Bronchial epithelial cell (primary cell): ENCODE measurements at places on chromosomes 5 and 9.
A peak's percentile ranks its signal among the peaks of the same experiment; 100 is the strongest.

GRCh38 chr9:18588002-18588401 lies 114.0 kb downstream of the ADAMTSL1 start:
- no peak for DNase-seq

DNA sequence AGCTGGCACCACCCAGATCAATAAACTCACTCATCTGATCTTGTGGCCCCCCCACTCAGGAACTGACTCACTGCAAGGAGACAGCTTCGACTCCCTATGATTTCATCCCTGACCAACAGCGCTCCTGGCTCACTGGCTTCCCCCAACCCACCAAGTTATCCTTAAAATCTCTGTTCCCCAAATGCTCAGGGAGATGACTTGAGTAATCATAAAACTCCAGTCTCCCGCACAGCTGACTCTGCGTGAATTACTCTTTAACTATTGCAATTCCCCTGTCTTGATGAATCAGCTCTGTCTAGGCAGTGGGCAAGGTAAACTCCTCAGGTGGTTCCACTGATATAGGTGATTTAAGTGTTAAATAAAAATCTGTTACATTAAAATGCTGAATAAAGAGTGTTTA lies 1.9 kb upstream of the TRIM32 start:
- no peak for DNase-seq

DNA sequence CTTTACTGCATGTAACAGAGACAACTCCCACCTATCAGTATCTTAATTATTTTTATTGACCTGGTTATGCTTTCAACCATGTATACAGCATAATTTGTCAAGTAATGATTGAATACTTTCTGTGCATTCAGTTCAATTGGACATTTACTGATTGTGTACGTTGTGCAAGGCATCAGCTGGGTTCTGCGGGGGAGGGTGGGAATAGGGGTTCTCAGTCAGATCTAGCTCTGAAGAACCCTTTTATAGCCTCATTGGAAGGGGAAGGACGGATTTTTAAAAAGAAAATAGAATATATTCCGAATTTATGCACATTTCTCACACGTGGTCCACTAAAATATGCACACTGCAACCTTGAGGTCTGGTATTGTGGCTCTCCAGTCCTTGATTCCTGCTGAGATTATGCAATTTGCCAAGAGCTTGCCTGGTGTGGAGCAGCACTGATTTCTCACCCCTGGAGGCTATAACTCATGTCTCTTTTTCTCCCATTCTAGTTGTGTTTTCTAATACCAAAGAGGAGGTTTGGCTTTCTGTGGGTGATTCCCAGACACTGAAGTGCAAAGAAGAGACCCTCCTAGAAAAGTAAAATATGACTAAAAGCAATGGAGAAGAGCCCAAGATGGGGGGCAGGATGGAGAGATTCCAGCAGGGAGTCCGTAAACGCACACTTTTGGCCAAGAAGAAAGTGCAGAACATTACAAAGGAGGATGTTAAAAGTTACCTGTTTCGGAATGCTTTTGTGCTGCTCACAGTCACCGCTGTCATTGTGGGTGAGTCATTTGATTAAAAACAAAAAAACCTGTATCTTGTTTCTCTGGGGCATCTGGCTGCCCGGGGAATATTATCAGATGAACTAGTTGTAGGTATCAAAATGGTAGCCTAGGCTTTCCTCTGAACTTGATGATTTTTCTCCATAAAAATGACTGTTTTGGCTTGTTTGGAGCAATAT lies 1.7 kb downstream of the SLC1A3 start:
- DNase-seq, result peak; percentile 37

DNA sequence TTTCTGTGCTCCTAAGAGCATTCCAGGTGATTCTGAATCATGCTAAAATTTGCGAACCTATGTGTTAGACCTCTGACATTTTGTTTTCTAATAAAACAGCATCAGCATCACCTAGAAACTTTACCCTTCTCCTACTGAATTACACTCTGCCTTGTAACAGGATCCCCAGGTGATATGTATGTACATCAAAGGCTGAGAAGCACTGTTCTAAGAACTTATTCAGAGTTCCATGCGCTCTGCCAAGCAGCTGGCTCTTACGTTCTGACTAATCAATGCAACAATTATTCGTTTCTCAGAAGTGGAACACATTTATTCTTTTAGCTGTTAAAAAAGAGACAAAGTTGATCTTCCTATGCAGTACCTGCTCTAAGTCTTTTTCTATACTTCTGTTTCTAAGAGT lies 228.6 kb downstream of the SLF1 start:
- DNase-seq, result no peak

- DNase-seq, result peak; percentile 63
Measured at GRCh38 chr5:125604104-125604503, 819.1 kb upstream of the GRAMD2B start.

DNA sequence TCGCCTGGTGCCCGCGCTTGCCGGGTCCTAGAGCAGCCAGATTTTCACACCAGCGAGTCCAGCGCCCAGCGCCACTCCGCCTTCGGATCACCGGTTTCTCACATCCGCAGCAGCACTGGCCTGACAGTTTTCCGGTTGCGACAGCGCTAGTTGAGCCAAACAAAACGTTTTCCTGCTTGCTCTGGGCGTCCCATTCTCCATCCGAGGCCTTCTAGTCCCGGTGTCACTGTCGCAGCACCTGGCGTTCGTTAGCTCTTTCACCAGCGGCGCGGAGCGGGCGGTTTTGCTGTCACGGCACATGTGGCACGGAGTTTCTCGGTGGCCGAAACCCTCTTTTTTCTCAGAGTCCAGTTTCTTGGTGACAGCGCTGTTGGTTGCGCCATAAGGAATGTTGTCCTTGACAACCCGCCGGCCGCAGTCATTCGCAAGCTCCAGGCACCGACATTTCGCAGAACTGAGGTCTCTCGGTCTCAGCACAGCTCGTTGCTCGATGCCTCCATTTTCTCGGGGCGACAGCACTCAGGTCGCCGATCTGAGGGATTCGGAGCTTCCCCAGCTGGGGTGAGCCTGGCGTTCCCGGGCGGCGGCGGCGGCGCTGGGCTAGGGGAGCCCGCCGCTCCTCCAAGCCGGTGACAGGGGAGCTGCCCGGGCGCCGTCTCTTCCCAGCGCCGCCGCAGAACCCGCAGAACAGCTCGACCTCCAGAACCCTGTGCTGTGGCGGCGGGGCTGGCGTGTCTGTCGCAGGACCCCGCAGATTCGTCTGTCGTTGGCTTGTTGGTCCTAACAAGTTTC lies 47.8 kb downstream of the ANXA2R start:
- peak; percentile 53 for DNase-seq

GRCh38 chr5:36885566-36886485 lies 9.3 kb downstream of the NIPBL start:
- no peak for DNase-seq

DNA sequence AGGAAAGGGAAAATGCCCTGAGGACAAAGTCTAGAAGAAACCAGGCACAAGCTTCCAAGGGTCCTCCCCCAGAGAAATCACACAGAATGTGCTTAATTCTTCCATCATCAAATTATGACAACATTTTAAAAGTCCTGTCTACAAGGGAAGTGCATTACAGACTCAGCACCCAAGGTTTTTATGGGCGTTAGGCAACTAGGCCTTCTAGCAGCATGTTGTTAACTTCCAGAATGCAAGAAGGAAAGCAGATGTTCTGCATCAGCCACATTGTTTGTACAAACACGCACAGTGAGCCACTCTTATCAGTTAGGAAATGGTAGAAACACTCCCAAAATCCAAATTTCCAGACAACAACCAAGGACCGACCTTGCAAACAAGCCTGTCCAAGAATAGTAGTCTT lies 26.5 kb downstream of the SMC5 start:
- no peak for DNase-seq

GRCh38 chr5:65718576-65719310 lies 3.2 kb downstream of the SGTB start:
- DNase-seq, result no peak

DNA sequence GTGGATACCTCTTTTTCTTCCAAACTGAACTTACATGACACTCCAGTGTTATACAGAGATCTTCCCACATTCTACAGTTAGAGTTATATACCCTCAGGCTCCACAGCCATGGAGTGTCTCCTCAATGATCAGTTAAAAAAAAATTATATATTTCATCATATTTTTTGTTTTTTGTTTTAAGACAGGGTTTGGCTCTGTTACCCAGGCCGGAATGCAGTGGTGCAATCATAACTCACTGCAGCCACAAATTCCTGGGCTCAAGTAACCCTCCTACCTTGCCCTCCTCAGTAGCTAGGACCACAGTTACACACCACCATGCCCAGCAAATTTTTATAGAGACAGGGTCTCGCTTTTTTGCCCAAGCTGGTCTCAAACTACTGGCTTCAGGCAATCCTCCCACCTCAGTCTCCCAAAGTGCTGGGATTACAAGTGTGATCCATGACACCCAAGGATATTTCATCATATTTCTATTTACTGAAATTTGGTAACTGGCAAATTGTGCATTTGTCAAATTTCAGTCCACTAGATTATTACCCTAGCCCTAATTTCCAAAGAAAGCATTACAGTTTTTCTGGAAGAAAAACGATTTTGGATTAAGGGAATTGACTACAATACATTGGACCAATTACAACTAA lies 18.1 kb upstream of the SCAI start:
- no peak for DNase-seq

DNA sequence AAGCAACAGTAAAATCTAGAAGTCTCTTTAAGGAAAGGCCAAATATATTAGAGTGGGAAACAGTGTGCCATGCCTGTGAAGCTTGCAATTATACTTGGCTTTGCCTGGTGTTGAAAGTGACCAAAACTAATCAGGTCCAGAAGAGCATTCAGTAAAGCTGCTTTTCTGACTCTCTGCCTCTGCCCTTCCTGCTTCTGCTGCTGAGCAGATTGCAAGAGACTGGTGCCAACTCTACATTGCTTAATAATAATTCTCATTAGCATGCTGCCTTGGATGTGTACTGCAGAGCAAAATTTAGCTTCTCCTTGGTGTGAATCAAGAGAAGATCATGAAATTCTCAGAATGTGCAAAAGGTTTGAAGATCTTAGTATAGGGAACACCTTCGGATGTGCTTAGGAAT lies 120.4 kb upstream of the RFX3 start:
- no peak for DNase-seq

- no peak for DNase-seq
Measured at GRCh38 chr5:178323541-178323865, 90.9 kb upstream of the PHYKPL start.

- no peak for DNase-seq
Measured at GRCh38 chr5:45109062-45109461, 300.3 kb downstream of the MRPS30 start.

DNA sequence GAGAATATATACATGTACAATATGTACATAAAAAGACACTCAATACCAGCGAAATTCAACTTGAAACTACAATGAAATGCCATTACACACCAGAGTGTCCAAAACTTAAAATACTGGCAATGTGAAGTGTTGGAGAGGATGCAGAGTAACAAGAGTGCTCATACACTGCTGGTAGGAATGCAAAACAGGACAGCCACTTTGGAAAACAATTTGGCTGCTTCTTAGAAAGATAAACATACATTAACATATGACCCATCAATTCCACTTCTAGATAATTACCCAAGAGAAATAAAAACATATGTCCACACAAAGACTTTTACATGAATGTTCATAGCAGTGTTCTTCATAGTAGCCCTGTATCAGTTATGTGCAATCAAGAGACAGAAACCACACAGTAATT lies 39.4 kb upstream of the BARX1 start:
- no peak for DNase-seq

DNA sequence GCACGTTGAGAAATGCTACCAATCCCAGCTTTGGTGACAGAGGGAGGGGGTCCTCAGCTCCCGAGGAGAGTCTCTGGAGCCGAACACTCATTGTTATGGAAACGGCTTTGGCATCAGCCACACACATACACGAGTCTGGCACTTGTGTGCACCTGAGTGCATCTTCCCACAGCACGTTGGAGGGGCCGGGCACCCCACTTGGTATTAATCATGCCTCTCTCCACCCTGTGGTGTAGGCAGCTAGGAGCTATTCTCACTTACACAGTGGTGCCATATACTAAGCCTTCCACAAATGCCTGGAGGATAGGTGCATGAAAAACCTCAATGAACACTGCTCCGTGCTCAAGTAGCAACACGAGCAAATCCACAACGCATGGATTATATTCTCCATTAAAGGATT lies 133.9 kb upstream of the PANK3 start:
- peak; percentile 41 for DNase-seq

DNA sequence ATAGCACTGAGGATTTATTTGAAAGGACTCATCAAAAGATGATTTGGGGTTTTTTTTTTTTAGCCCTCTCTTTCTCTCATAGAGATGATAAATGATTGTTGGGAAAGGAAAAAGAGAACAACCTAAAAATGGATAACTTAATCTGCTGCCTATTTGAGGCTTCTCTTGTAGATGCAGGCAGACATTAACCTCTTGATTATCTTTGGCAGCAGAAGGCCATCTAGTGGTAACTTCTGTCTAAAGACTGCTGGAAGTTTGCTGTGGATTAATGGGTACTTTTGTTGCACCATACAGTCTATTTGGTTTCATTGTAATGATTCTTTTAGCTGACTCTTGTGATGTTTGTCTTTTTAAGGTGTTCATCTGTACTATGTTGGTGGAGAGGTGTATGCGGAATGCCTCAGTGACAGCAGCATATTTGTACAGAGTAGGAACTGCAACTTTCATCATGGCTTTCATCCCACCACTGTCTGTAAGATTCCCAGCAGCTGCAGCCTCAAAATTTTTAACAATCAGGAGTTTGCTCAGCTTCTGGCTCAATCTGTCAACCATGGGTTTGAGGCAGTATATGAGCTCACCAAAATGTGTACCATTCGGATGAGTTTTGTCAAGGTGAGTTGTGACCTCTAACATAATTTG lies 18.8 kb downstream of the SMIM32 start:
- peak; percentile 71 for DNase-seq

DNA sequence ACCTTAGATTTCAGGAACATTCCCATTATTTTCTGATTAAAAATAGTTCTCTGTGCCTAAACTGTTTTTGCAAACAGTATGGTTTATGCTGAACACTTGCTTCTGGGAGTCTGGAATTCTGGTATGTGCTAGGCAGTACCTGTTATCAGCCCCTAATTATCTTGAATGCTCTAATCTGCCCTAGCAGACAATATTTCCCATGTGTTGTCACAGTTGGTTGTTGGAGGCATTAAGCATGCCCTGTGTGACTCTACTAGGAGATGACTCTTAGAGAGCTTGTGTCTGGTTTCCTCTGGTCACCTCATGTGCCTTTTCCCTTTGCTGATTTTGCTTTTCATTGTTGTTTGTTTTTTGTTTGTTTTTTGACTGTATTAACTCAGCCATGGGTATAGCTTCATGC lies 36.6 kb downstream of the UHRF2 start:
- DNase-seq, result no peak

DNA sequence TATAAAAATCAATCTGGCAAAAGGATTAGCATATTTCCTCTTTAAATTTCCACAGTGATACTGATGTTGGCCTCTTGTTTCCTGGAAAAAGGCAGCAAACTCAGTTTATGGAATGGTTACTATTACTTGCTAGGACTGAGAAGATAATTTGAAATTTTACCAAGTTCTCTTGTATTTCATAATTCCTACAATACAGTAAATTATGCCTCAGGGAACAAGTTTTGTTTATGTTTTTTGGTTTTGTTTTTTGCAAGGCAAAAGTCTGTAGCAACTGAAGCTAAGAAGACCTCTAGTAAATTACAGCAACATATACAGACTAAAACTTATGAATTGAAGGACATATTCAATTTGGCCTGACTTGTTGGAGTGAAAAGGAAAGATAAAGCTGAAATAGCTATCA lies 30.2 kb upstream of the SLCO6A1 start:
- no peak for DNase-seq

GRCh38 chr5:13746026-13746425 lies 198.5 kb downstream of the DNAH5 start:
- peak; percentile 36 for DNase-seq

GRCh38 chr9:109498195-109499092 lies at the start of gene PTPN3:
PTPN3 (minus strand) TSS chr9:109498307; CDS start chr9:109463434, 34,873 bp downstream.
- DNase-seq, result peak; percentile 59
